ENCODE measurements at places on chromosomes 6 and 20.

DNA sequence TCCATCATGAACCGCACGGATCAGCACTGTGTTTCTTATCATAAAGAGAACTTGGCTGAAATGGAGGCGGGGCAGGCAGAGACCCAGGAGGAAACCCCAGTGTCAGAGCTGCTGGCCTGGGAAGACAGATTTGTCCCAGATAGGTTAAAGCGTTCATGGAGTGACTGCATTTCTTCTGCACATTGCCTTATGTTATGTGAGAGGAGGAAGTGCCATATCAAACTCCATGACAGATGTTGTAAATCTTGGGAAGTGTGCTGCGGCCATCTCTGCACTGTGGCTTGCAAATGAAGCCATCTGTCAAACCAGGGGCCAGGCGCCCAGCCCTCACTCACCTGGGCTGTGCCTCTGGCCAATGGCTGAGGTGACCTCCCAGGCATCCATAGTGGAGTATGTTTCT, 163.0 kb downstream of the SLC24A3 start:
- DNase-seq, result no peak

GRCh38 chr6:37122861-37123260, 47.1 kb upstream of the PIM1 start:
- DNase-seq, result peak; percentile 93

- no peak for DNase-seq
Observed at GRCh38 chr6:168540713-168541291, 99.8 kb downstream of the SMOC2 start.

- no peak for DNase-seq
Observed at GRCh38 chr20:37316116-37316774, 26.8 kb downstream of the MANBAL start.

DNA sequence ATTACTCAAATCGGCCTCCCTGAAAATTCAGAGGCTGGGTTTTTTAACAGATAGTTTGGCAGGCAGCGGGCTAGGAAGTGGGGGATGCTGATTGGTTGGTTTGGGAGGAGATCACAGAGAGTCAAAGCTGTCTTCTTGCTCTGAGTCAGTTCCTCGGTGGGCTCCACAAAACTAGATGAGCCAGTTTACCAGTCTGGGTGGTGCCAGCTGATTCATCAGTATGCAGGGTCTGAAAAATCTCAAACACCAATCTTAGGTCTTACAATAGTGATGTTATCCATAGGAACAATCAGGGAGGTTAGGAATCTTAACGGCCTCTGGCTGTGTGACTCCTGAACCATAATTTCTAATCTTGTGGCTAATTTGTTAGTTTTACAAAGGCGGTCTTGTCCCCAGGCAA, 190.7 kb downstream of the C6orf118 start:
- DNase-seq, result no peak

GRCh38 chr6:168699631-168700295, 258.8 kb downstream of the SMOC2 start:
- DNase-seq, result no peak

DNA sequence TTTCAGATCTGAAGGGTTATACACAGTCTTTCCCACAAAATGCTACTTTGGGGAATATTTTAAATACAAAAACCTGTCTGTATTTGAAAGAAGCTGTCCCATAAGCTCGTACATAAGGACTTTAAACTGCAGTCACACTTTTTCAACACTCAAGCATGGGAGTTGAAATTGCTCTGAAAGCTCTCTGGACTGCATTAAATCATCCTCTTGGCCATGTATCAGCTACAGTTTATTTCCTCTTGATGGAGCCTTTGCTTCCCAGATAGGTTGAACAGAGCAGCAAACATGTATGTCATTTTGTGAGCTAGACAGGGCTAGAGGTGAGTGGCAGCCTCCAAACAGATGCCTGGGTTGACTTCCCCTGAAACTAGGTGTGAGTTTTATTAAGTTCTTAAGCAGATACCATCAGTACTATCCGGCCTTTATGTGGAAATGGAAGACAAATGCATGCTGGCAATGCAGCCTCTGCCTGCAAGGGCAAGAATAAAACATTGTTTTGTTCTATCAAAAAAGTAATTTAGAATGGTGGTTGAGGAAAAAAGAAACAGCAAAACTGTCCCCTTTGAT, 105.9 kb upstream of the ENPP5 start:
- no peak for DNase-seq

- no peak for DNase-seq
Observed at GRCh38 chr20:10954908-10955580, 281.2 kb upstream of the JAG1 start.
